ENCODE measurements at places on chromosomes 2 and 18.

DNA sequence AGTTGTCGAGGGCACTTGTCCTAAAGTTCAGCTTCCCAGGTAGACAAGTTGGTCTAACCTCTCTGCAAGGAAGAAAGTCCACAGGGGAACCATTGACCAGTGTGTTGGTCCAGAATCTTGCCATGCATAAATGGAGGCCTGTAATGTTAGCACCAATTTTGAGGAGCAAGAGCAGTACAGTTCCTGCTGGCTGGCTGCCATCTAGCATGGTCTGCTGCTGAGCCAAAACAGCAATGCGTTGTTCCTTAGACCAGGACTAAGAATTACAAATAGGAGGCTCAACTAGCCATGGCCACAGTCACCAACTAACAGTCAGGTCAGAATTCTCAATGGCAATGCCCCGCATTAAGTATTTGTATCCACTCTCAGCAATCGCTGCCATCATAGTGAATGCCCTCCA, 72.8 kb upstream of the WIPF1 start:
- DNase-seq = no peak

DNA sequence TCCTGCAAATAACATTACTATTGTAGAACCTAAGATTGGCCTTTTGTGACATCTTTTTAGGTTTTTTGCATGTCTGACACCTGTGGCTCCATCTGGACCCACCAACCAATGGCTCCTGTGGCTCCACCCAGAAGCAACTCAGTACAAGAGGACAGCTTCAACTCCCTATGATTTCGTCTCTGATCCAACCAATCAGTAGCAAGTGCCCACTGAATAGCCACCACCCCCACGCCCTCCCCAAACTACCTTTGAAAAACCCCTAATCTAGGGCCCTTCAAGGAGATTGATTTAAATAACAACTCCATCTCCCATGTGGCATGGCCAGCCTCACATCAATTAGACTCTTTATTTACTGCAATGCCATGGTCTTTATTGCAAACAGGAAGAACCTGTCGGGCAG, 23.6 kb downstream of the MPP4 start:
- no peak for DNase-seq

- no peak for DNase-seq
Measured at GRCh38 chr2:32882816-32883810, 63.6 kb upstream of the LTBP1 start.

DNA sequence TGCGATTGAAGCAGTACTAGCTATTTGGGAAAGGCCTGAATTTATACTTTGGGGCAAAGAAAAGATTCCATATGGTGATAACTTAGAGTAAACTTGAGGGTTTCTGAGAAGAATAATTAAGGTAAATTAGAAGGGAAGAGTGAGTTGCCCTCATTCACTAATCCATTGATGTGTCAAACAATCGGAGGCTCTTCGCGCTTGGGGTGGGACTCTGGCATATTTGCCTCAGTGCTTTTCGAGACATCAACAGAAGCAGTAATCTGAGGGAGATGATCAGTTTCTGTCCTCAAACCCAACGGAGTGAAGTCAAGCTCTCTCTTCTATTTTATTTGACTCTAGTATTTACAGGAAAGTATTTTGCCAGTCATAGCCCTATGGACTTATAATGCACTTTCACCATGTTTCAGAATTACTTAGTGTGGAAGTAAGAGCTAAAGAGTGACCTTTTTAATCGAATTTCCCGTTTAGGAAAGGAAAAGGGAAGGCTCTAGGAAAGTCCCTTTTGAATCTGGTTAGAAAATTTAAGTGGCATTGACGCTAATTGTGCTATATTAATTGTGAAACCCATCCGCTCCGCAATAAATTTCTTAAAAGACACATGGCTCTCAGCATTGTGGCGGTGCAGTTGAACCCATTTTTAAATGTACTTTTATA, 1.3 kb downstream of the RAB10 start:
- no peak for DNase-seq

DNA sequence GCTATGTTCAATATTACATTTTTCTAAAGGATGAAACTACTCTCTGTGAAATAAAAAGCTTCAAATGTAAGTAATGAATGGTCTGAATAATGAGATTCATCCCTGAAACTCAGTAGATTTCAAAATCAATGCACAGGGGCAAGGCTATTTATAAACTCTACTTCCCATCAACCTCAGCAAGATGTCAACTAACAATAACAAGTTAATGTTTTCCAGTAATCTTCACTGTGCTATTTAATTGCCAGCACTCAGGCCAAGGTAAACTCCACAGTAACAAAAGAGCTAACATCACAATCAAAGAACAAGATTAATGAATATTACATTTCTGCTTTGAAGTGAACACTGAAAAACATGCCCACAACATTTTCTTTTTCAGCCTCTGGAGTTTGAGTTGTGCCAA, 144.3 kb upstream of the ZFP36L2 start:
- DNase-seq = peak; percentile 82

- no peak for DNase-seq
Measured at GRCh38 chr2:84749442-84749841, 131.4 kb downstream of the TRABD2A start.

All from DMS153 (cell line).